ENCODE measurements at places on chromosomes 12 and 14.

GRCh38 chr12:51922146-51922545, 14.8 kb downstream of the ACVRL1 start:
- peaks cover 37% of the 10 kb centered on the region for H3K4me1 ChIP-seq
- H3K4me3 ChIP-seq, result no peak overlapping the region
- H3K27ac ChIP-seq, result peak overlapping the region; percentile 59
- no peaks in the 10 kb centered on the region for H3K27me3 ChIP-seq
- no peak for DNase-seq
- H3K36me3 ChIP-seq, result peaks cover 13% of the 10 kb centered on the region

- no peak for DNase-seq
- peak overlapping the region; percentile 100 for H3K27ac ChIP-seq
- no peaks in the 10 kb centered on the region for H3K27me3 ChIP-seq
- H3K36me3 ChIP-seq, result no peaks in the 10 kb centered on the region
These were observed 3.6 kb upstream of the ARID2 start for GRCh38 chr12:45725631-45726602.

GRCh38 chr12:47394070-47394469, 311.8 kb downstream of the RPAP3 start:
- H3K27ac ChIP-seq, result no peak overlapping the region
- no peak overlapping the region for H3K4me3 ChIP-seq
- no peak for DNase-seq
- H3K4me1 ChIP-seq, result peaks cover 11% of the 10 kb centered on the region
- H3K36me3 ChIP-seq, result no peaks in the 10 kb centered on the region

- H3K4me3 ChIP-seq, result no peak overlapping the region
- H3K4me1 ChIP-seq, result peaks cover 16% of the 10 kb centered on the region
- H3K27ac ChIP-seq, result no peak overlapping the region
- no peak for DNase-seq
These were observed 87.0 kb downstream of the IRF2BPL start for GRCh38 chr14:76941544-76941943.

DNA sequence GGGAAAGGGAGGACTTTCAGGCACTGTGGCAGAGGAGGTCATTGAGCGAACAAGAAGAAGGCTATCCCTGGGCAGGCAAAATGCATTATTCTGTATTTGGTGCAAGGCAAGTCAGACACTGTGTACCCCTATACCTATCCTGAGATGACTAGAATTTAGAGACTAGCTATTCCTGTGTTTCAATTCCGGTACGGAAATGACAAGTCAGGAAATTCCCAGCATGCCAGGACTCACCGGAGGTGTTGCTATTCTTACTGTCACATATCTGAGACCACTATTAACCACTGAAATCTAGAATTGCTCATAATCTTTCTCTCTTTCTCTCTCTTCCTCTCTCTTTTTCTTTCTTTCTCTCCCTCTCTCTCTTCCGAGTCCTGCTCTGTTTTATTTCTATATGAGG, 297.1 kb downstream of the PDZRN4 start:
- no peak overlapping the region for H3K27ac ChIP-seq
- H3K27me3 ChIP-seq, result no peaks in the 10 kb centered on the region
- no peak for DNase-seq
- no peaks in the 10 kb centered on the region for H3K36me3 ChIP-seq

- no peak overlapping the region for H3K4me3 ChIP-seq
- no peaks in the 10 kb centered on the region for H3K27me3 ChIP-seq
- peaks cover 12% of the 10 kb centered on the region for H3K4me1 ChIP-seq
- no peaks in the 10 kb centered on the region for H3K36me3 ChIP-seq
- DNase-seq, result no peak
These were observed 9.2 kb upstream of the IKZF4 start for GRCh38 chr12:56011509-56012090.

DNA sequence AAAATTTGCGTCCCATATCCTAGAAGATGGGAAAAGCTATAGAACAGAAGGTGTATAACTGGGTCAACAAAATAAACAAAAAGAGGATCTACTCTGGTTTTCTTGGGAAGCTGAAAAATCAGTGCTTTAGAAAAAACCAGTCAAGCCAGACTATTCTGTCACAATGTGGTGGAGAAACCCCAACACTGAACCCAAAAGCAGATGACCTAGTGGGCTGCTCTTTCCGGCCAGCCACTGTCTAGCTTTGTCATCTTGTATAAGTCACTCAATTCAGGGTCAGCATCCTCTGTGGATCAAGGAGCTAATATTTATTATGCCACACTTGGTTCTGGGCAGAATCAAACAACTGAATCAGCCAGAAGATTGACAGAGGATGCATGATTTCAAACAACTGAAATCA, 26.6 kb upstream of the TMCC3 start:
- peaks cover 59% of the 10 kb centered on the region for H3K4me1 ChIP-seq
- peak overlapping the region; percentile 83 for H3K27ac ChIP-seq
- DNase-seq, result no peak
- no peak overlapping the region for H3K4me3 ChIP-seq

DNA sequence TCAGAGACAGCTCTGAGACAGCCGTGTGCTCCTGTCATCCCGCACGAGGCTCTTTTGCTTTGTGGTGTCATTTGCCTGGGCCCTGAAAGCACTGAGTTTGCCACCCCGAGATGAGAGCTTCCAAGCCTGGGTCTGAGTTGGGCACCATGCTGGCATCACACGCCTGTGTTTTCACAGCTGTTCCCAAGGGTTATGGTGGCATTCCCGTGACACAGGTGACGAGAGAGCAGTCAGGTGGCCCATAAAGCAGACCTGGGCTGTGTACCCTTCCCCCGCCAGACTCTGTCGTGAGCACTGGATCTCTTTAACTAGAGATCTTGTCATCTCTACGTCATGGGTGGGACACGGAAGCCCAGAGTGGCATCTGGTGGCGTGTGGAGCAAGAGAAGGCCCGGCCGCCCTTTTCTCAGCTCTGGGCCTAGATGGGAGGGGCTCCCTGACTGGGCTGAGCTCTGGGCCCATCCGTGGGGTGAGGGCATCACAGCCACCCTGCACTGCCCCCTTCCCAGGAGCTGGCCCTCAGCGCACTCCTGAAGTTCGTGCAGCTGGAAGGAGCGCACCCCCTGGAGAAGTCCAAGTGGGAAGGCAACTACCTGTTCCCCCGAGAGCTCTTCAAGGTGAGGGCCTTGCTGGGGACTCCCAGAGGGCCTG, 2.6 kb downstream of the NOC4L start:
- no peak overlapping the region for H3K27ac ChIP-seq
- H3K27me3 ChIP-seq, result no peaks in the 10 kb centered on the region
- peaks cover 32% of the 10 kb centered on the region for H3K4me1 ChIP-seq

DNA sequence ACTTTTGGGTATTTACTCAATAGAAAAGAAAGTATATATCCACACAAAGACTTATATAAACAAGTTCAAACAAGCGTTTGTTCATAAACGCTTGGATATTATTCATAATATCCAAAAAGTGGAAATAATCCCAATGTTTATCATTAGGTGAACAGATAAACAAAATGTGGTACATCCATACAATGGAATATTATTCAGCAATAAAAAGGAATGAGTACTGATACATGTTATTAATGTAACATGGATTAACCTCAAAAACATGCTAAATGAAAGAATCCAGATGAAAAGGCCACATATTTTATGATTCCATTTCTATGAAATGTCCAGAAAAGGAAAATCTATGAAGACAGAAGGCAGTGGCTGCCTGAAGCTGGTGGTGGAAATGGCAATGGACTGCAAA, 16.8 kb upstream of the MYH7 start:
- no peak overlapping the region for H3K27ac ChIP-seq
- H3K4me3 ChIP-seq, result no peak overlapping the region
- no peak for DNase-seq
- no peaks in the 10 kb centered on the region for H3K27me3 ChIP-seq
- H3K4me1 ChIP-seq, result peaks cover 2% of the 10 kb centered on the region
- no peaks in the 10 kb centered on the region for H3K36me3 ChIP-seq

GRCh38 chr14:53217316-53217994, 64.3 kb upstream of the DDHD1 start:
- peak overlapping the region; percentile 1 for H3K27ac ChIP-seq
- H3K27me3 ChIP-seq, result no peaks in the 10 kb centered on the region
- peak; percentile 82 for DNase-seq
- H3K36me3 ChIP-seq, result no peaks in the 10 kb centered on the region
- H3K4me3 ChIP-seq, result peak overlapping the region; percentile 58
- H3K4me1 ChIP-seq, result peaks cover 10% of the 10 kb centered on the region

GRCh38 chr12:127963933-127964332, 303.0 kb upstream of the TMEM132C start:
- no peak overlapping the region for H3K27ac ChIP-seq
- H3K4me1 ChIP-seq, result no peaks in the 10 kb centered on the region
- H3K4me3 ChIP-seq, result no peak overlapping the region
- H3K36me3 ChIP-seq, result no peaks in the 10 kb centered on the region

- no peak overlapping the region for H3K4me3 ChIP-seq
- no peaks in the 10 kb centered on the region for H3K4me1 ChIP-seq
These were observed 1927.9 kb upstream of the SEL1L start for GRCh38 chr14:83461521-83461920.

DNA sequence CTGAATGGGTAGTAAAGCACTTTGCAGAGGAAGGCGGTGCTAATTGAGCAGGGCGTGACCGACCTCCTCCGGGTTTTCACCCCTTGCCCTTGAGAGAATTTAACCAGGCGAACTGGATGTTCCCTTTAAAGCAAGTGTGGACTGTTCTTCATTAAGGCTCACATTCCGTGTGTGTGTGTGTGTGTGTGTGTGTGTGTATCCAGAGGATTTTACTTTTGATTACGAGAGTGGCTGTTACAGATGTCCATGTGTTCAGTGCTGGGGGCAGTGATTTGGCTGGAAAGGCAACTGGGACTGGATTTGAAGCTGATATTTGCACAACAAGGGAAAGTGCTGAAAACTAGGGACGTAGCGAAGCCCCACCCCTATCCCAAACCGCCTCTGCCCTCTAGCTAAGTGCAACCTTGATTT, 2.2 kb downstream of the TMEM132C start:
- DNase-seq, result no peak
- H3K36me3 ChIP-seq, result no peaks in the 10 kb centered on the region

- no peaks in the 10 kb centered on the region for H3K27me3 ChIP-seq
- H3K36me3 ChIP-seq, result no peaks in the 10 kb centered on the region
- no peak overlapping the region for H3K27ac ChIP-seq
- H3K4me3 ChIP-seq, result no peak overlapping the region
- H3K4me1 ChIP-seq, result no peaks in the 10 kb centered on the region
- no peak for DNase-seq
These were observed 87.4 kb downstream of the SYT1 start for GRCh38 chr12:78951803-78952551.

DNA sequence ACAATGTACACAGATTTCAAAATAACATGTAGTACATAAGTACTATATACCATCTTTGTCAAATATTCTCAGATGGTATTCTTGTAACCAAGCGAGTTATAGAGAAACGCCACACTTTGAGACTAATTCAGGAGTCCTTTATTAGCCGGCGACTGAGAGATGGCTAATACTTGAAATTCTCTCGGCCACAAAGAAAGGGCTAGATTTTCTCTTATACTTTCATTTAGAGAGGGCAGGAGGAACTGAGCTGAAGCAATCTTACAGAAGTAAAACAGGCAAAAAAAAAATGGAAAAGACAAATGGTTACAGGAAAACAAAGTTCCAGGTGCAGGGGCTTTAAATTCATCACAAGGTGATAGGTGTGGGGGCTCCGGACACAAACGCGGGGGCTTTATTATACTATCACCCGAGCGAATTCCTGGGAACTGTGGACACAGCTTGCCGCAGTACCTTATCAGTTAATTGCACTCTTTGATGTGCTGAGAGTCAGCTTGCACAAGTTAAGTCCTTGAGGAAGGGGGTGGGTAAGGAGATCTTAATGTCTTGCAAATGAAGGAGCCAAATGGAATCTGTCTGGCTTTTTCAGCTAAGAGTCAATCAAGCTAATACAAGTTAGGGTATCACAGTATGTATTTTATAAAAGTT, 382.3 kb downstream of the KCNH5 start:
- no peaks in the 10 kb centered on the region for H3K27me3 ChIP-seq
- H3K36me3 ChIP-seq, result no peaks in the 10 kb centered on the region
- H3K4me1 ChIP-seq, result no peaks in the 10 kb centered on the region
- no peak for DNase-seq

GRCh38 chr12:67698672-67699581, 50.4 kb downstream of the DYRK2 start:
- no peaks in the 10 kb centered on the region for H3K4me1 ChIP-seq
- H3K27me3 ChIP-seq, result no peaks in the 10 kb centered on the region
- no peak overlapping the region for H3K27ac ChIP-seq
- no peak for DNase-seq
- H3K36me3 ChIP-seq, result no peaks in the 10 kb centered on the region
- H3K4me3 ChIP-seq, result peak overlapping the region; percentile 14

DNA sequence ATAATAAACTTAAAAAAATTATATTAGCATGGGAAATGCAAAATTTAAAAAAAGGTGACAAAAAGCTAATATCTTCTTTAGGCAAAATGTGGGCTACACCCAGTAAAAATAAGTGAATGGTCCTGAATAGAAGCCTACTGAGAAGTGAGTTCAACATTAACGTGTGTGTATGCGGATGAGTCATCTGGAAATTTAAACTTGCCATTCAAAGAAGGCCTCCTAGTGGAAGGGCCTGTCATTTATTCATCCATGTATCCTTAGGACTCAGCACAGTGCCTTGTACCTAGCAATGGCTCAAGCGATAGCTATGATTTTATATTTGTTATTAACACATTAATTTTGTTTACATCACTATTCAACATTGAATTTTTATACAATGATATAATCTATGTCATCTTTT, 226.2 kb downstream of the NUBPL start:
- no peak overlapping the region for H3K27ac ChIP-seq
- no peaks in the 10 kb centered on the region for H3K27me3 ChIP-seq
- no peaks in the 10 kb centered on the region for H3K36me3 ChIP-seq
- DNase-seq, result no peak
- H3K4me3 ChIP-seq, result no peak overlapping the region

DNA sequence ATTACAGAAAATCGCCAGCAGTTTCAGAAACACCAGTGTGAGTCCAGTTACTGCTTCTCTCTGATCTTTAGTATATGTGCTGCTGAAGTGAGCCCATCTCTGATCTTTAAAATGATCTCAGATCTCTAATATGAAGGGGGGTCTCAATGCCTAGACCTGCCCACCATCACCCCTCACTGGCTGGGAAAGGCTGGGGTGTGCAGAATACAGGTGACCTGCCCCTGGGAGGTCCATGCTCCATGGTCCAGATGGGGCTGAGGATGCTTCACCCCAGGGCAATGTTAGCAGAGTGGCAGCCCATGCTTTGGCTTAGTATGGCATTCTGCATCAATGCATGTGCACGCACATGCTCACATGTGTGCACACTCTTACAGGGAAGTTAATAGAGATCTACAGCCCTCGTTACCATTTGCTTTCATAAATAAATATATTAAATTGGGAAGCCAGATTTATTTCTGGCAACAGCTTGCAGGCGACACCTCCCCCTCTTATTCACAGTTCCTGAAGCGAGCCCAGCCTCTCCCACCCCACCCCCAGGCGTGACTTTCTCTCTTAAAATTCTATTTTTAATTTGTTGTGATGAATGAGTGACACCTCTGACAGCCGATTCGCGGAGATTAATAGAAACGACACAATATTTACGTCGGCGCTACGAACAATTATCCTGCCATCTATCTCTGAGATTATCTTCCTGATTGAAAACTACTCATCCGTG, 104.7 kb upstream of the ESRRB start:
- H3K4me1 ChIP-seq, result peaks cover 6% of the 10 kb centered on the region
- no peaks in the 10 kb centered on the region for H3K36me3 ChIP-seq
- H3K4me3 ChIP-seq, result no peak overlapping the region
- H3K27me3 ChIP-seq, result peaks cover 6% of the 10 kb centered on the region
- DNase-seq, result no peak
